ENCODE measurements at places on chromosomes 12 and 14.

DNA sequence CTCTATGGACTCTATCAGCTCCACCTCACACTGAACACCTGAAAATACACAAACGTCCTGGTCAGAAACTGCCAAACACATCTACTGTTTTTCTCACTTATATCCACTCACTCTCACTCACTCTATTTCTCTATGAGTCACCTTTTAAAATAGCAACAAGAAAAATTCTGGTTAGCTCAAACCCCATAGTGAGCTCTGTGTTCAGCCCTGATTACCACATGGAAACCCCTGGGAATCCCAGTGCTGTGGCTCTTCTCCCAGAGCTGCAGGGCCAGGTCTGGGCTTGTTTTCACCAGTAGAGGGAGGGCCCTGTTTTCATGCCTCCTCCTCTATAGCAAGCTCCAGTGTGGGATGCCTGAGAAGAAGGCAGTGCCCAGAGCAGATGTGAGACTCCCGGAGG lies 1126.1 kb downstream of the TMEM121 start:
- DNase-seq, result no peak

GRCh38 chr12:15634010-15634683 lies 155.0 kb downstream of the EPS8 start:
- no peak for DNase-seq

GRCh38 chr12:7557227-7557626 lies 53.6 kb upstream of the CD163 start:
- DNase-seq, result no peak

DNA sequence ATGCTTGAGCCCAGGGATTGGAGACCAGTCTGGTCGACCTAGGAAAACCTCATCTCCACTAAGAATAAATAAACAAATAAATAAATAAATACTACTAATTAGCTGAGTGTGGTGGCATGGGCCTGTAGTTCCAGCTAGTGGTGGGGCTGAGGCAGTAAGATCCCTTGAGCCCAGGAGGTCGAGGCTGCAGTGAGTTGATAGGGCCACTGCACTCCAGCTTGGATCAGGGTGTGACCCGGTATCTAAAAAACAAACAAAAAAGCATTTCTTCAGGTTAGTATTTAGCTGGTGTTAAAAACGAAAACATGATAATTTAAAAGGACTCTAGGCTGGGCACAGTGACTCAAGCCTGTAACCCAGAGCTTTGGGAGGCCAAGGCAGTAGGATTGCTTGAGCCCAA lies 1.2 kb upstream of the FGD4 start:
- no peak for DNase-seq

Data from DMS153 (cell line).